Smooth muscle cell of bladder (primary cell): ENCODE measurements at places on chromosomes 4 and X. TPM values are rescaled to one million over a fixed set of nuclear protein-coding genes. Genes with fewer than 3 reads are reported as not detected.

The EPGN gene
- 0.85 and 4.8 TPM in 2 replicates for total RNA-seq

The S100G gene
- total RNA-seq = not detected in 2 replicates

The ASB5 gene
- 2.4 and 6.4 TPM in 2 replicates for total RNA-seq

The SLAIN2 gene
- 20.8 and 25.9 TPM in 2 replicates for total RNA-seq

The MAPK10 gene
- total RNA-seq = 14.4 and 26.0 TPM in 2 replicates

The SSX2 gene
- not detected in 2 replicates for total RNA-seq

The GRID2 gene
- not detected in 2 replicates for total RNA-seq

The MTHFD2L gene
- total RNA-seq = 9.2 and 15.0 TPM in 2 replicates

The FAT4 gene
- total RNA-seq = 8.1 TPM in 2 replicates

The ITM2A gene
- 0.14 and 0.28 TPM in 2 replicates for total RNA-seq
